NCI-H1417 (cell line): ENCODE measurements at places on chromosomes 4 and X.

- peak; percentile 84 for DNase-seq
Observed at GRCh38 chrX:75522565-75523431, at the start of gene ZDHHC15. TSS of gene ZDHHC15 (minus strand) at chrX:75523037. CDS start at chrX:75523024, 13 bp downstream.

DNA sequence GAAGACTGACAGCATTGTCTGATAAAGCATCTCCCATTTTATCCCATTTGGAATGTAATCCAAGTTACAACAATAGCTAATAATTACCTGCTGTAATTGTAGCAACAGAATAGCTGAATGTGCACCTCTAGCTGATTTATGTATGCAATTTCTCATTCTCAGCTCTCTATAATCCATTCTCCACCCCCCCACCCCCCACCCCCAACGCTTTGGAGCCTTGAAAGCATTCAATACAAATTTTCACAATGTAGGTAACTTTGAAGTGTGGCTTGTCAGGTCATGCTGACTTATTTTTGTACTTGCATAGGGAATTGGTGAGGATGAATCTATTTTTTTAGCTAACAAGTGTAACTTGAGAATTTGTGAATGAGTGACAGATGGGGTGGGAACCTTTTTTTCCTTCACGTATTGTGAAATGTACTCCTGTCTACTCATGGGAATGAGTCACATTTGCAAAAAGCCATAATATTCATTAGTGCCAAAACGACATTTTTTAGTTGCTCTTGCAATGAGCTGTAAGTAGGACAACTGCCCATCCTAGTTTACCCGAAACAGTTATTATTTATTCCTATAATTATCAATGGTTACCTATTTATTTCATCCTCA, 159.3 kb downstream of the PALLD start:
- DNase-seq = peak; percentile 63

- no peak for DNase-seq
Observed at GRCh38 chr4:187724456-187724855, 271.1 kb upstream of the ZFP42 start.

DNA sequence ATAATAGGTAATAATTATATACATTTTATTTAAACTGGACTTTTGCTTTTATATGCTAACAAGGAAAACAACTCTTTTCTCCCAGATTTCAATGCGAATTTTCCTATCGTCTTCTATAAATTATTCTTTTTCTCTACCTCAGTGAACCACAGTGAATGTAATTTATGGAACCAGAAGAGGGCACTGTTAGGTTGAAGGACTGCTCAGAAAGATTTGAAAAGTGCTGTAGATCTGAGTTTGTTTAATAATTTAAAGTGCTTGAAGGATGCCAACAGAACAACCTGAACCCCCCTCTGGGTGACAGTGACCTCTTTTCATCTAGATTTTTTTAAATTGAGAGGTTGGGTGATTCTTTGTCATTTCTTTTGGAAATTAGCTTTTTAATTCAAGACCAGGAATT, 54.9 kb downstream of the PHOX2B start:
- peak; percentile 3 for DNase-seq

DNA sequence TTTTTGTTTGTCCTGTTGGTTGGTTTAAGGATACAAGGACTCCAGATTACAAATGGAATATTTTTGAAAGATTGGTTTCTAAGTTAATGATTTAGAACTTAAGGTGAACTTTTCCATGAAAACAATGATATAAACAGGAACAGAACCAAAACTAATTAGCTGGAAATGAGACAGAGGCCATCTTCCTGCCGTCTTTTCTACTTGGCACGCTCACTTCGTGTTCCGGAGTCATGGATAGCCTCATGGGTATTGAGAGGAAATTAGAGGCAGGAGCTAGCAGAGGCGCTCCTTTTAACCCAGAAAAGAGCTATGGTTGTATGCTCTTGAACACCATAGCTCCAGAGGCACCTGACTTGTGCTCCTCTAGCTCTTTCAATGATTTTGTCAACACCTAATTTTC, 2.4 kb downstream of the FAM241A start:
- DNase-seq = no peak

- no peak for DNase-seq
Observed at GRCh38 chr4:108142870-108143269, 25.9 kb downstream of the LEF1 start.

DNA sequence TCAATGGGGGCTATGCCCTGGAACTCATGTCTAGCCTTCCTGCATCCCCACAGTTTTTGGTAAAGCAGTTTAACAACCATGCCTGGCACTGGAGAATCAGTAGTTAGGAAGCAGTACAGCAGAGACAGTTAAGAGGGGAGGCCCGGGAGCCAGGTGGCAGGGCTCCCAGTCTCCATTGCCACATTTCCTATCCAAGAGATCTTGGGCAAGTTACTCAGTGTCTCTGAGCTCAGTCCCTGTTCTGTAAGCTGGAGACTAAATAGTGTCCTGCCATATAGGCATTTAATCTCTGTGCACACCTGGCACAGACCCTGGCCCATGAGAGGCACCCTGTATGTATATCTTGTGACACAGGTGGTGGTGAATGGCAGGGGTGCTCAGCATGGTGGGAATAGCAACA, 156.1 kb upstream of the EOLA2 start:
- no peak for DNase-seq

DNA sequence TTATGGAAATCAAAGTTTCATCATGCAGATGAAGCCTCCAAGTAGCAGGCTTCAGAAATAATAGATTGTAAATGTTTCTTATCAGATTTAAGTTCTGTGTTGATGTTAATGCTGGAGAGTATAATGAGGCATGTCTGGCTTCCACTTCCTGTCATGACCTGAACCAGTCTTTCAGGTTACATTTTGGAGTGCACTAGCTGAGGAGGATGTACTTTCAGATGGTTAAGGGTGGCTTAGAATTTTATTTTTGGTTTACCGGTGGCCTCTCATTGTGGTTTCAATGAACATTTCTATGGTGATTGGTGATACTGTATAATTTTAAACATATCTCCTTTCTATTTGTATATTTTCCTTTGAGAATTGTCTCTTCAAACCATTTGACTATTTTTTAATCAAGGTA, 890.4 kb downstream of the SH3BGRL start:
- no peak for DNase-seq

- DNase-seq = no peak
Observed at GRCh38 chr4:1459081-1459721, 53.0 kb upstream of the NKX1-1 start.

DNA sequence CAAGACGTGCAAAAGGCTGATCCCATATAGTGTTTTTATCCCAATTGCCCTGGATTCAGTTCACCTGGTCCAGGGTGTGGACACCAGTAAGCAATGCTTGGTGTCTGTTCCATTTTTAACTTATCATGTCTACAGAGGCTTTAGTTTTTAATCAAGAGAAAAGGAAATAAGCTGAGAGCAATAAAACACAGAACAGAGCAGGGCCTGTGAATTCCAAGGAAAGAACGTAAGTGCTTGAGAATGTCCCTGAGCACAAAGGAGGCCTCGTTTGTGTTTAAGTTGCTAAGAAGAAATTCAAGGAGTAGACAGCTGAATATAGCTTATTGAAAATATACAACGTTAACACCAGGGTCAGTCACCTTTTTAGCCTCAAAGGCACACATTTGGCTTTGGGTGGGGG, 191.3 kb downstream of the GPC3 start:
- no peak for DNase-seq

DNA sequence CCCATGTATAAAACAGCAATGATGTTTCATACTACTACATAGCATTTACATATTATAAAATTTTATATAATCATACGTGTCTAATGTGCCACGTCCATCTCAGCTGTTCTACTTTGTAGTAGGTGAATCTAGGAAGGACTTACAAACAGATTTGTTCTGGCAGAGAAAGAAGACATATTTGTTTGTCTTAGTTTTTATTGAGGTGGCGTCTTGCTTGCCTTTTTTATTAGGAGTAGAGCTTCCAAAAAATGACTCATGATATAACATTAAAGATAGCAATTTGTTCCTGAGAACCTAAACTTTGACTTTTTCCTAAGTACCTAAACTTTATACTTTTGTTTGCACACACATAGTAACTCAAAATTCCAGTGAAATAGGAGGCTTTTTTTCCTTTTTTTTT, 64.6 kb downstream of the CLDN22 start:
- DNase-seq = no peak

- DNase-seq = no peak
Observed at GRCh38 chr4:141352331-141352730, 131.6 kb downstream of the ZNF330 start.

GRCh38 chrX:40885989-40886388, 150.6 kb upstream of the MED14 start:
- no peak for DNase-seq

GRCh38 chr4:168632301-168632725, 135.5 kb downstream of the PALLD start:
- peak; percentile 22 for DNase-seq

- no peak for DNase-seq
Observed at GRCh38 chrX:40805404-40805803, 70.1 kb upstream of the MED14 start.

DNA sequence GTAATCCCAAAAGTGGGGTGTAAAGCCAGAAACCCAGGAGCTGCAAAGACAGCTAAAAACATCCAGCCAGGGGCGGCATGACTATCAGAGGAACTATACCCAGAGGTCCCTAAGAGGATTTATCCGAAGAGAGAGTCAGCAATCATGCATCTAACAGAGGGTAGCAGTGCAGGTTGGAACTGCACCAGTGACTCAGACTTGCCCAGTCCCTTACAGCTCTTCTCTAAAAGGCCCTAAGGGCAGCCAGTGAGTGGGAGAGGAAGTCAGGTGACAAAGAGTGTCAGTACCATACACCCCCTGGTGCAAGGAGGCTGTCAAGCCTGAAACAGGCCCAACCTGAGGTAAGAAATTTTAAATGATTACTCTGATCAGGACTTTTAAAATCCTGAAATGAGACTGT, 88.1 kb downstream of the CAMK2D start:
- peak; percentile 6 for DNase-seq

DNA sequence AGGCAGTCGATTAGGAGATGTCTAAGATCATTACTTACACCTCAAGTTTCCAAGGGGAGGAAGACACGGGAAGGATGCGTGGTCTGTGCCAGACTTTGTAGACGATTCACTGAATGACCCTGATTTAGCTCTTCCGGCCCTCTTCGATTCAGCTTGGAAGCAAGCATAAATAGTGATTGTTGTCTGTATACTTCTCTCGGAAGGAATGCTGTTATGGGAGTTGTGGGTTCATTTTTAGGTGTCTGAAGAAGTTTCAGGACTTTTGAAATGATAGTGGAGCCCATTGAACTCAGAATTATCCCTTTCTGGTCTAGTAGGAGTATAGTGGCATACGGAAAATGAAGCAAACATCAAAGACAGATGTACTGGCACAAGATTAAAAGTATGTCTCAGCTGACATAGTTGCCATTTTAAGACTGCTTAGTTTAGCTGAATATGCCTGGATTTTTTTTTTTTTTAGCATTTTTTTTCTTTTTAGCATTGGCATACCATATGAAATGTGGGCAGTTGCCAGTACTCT, 1.0 kb upstream of the ANKRD17 start:
- no peak for DNase-seq
